ENCODE measurements at places on chromosomes 1 and 21.

- peak; percentile 87 for DNase-seq
Measured at GRCh38 chr1:65175171-65176055, 27.4 kb downstream of the AK4 start.

- DNase-seq = no peak
Measured at GRCh38 chr1:150261367-150261766, 3.8 kb downstream of the CA14 start.

GRCh38 chr1:86271046-86271445 is 114.5 kb upstream of the COL24A1 start:
- no peak for DNase-seq

DNA sequence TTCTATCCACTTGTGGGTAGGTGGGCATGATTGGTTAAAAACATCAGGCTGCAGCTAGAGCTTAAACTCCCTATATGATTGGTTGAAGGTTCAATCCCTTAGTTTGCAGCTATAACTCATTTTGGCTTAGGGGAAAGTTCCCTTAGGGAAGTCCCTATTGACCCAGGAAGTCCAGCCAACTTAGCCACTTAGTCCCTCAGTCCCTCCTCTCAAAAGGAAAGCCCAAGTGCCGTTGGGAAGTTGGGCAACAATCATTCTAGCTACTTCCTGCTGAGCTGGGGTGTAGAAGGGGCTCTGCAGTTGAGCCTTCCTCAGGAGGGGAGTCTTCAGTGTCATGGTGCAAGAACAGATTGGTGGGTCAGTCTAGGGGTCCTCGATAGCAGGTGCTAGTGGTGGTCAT is 12.2 kb downstream of the MSTO1 start:
- DNase-seq = no peak

GRCh38 chr1:203720242-203720641 is 44.7 kb upstream of the LAX1 start:
- DNase-seq = no peak

DNA sequence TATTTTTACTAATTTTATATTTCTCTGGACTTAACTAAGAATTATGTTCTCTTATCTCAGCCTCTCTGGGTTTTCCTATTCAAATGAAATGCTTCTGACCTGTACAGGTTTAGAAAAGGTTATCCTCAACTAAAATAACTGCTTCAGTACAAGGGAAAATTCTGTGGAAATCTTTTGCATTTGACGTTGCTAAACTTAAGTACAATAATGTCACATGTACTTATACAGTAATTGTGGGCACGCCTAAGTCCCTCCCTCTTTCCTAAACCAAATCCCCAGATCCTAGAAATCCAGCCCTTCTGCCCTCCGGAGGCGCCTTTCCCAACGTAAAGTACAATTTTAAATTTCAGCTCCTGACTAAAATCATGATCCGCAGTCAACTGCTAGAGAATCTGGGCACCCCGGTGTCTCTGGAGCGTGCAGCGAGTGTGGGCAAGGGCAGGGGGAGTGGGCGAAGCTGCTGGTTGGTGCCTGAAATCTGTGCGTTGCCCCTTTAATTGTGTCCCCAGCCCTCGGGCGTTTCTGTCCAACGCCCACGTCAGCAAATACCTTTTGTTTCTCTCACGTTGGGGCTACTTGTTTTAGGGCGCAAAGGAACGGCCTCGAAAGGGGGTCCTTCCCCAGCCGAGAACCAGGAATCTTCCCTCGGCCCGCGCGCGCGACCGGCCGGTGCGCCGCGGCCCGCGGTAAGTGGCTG is at the start of gene ZBTB8A:
TSS of gene ZBTB8A (plus strand) at position 541 of the 697 bp plus-strand sequence. CDS start 53,505 bp downstream, outside the sequence.
- DNase-seq = peak; percentile 83

- DNase-seq = peak; percentile 94
Measured at GRCh38 chr1:46517010-46517600, 27.5 kb downstream of the DMBX1 start.

- no peak for DNase-seq
Measured at GRCh38 chr1:150778409-150778808, 12.8 kb upstream of the CTSS start.

DNA sequence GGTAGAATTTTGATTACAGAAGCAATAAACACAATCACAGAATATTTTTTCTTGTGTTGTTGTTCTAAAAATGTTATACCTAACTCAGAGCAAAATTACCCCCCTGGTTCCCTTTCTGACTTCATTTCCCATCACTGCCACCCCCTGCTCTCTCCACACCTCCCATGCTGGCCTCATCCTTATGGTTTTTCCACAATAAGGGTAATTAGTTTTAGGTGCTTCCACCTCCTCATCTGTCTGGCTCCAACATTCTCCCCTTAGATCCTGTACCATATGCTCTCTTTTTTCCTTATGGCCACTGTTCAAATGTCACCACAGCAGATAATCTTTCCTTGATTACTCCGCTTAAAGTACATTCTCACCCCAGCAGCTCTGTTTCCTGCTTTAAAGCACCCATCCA is 2208.6 kb downstream of the MRPL39 start:
- DNase-seq = peak; percentile 94

DNA sequence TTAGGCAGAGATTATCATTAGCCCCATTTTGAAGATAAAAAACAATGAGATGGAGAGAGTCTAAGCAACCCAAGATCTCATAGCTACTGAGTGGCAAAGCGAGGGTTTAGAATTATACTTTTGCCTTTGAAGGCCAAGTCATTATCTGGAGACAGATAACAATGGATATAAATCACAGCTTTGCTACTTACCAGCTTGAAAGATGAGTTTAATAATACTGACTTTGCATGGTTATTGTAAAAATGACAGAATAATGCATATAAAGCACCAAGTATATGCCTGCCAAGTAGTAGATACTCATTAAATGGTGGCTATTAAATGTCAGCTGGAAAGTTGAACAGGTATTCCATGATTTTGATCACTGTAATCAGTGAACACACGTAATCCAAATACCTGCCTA is 241.6 kb upstream of the SGIP1 start:
- DNase-seq = no peak

- DNase-seq = no peak
Measured at GRCh38 chr1:159803956-159804689, 2.0 kb downstream of the FCRL6 start.

DNA sequence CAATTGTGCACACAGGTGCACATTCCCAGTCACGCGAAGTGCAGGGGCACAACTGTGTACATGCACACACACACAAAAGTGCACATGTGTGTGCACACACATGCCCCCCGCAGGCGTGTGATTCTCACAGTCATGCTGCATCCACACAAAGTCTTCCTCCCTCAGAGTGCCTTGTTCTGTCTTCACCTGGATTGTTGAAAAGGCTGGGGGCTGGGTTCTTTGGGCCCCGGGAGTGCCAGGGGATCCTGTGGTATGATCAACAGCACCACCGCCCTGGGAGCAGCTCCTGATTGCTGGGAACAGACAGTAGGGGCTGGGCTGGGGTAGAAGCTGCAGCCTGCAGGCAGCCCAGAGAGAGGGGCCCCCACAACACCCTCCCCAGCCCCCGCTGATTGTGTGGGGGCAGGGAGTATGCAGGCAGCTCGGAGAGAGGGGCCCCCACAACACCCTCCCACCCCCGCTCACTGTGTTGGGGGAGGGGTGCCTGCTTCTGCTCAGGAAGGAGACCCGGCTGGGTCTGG is 3.4 kb downstream of the COL18A1 start:
- no peak for DNase-seq

- no peak for DNase-seq
Measured at GRCh38 chr1:160471253-160471652, 51.8 kb downstream of the SLAMF6 start.

GRCh38 chr1:101482306-101482705 is 245.5 kb downstream of the S1PR1 start:
- DNase-seq = no peak

GRCh38 chr1:230540421-230541155 is 101.7 kb upstream of the COG2 start:
- no peak for DNase-seq

DNA sequence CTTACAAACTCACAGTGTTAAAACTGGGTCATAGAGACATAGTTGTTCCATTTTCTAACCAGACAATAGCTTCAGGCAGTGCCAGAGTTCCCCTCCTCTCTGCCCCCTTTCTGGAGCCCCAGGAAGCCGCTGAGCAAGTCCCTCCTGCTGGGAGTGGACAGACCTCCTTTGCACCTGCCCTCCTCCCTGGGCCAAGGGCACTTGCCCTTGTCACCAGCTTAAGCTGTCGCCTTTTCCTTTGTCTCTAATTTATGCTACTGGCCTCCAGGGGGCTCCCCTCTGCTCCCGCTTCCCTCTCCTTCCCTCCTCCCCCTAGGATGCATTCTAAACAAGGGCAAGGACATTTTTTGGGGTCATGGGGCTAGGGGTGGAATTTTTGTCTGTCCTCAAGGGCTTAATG is 182.4 kb downstream of the MIS18A start:
- DNase-seq = peak; percentile 32

- no peak for DNase-seq
Measured at GRCh38 chr1:227958617-227959324, 11.0 kb upstream of the WNT9A start.

GRCh38 chr1:231040800-231041718 is 1.0 kb upstream of the FAM89A start:
- no peak for DNase-seq

GRCh38 chr1:240237305-240237721 is 145.6 kb downstream of the FMN2 start:
- no peak for DNase-seq

DNA sequence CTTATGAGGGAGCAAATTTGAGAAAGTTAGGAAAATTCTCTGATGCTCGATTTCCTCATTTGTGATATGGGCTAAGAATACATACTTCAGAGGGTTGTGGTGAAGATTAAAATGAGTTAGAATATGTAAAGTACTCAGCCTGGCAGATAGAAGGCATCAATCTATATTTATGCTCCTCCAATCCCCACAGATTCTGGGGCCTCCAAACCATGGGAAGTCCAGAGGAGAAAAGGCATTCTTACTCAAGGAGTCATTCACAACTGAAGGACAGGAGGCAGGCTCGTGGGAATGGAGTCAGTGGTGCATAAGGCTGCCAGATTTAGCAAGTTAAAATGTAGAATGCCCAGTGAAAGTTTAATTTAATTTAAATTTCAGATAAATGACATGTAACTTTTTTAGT is 330.0 kb upstream of the POU3F1 start:
- DNase-seq = no peak

GRCh38 chr1:198088360-198089071 is 68.3 kb upstream of the NEK7 start:
- peak; percentile 3 for DNase-seq

- no peak for DNase-seq
Measured at GRCh38 chr1:24948079-24948827, 18.2 kb upstream of the RUNX3 start.

DNA sequence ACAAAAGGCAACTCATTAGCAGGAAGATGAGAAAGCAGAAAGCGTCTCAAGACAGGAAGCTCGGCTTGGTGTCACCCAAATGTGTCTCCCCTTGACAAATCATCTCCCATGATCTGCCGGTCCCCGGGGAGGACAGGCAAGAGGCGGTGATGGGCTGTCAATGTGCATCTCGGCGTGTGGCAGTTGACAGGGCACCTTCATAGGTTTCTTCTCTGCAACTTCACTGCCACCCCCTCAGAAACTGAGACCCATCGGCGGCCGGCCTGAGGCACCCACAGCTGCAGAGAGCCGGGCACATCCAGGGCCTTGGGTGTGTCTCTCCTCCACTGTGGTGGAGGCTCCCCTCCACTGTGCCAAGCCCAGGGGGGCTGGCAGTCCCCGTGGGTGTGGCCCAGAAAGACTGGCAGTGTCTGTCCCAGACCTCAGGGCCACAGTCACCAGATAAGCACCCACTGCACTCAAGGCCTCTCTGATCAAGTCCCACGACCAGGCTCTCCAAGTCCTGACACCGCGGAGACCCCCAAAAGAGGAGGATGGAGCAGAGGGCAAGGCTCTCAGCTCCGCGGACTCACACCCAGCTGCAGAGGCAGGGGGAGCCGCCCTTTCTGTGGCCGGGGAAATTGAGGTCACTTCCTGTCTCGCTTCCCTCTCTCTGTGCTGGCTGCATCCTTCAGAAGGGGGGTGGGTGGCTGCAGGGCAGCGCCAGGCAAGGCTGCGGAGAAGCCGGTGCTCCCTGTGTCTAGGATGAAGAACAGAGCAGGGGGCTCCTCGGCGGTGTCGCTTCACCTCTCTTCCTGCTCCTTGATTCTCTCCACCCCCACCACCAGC is 39.6 kb upstream of the LBR start:
- DNase-seq = no peak

DNA sequence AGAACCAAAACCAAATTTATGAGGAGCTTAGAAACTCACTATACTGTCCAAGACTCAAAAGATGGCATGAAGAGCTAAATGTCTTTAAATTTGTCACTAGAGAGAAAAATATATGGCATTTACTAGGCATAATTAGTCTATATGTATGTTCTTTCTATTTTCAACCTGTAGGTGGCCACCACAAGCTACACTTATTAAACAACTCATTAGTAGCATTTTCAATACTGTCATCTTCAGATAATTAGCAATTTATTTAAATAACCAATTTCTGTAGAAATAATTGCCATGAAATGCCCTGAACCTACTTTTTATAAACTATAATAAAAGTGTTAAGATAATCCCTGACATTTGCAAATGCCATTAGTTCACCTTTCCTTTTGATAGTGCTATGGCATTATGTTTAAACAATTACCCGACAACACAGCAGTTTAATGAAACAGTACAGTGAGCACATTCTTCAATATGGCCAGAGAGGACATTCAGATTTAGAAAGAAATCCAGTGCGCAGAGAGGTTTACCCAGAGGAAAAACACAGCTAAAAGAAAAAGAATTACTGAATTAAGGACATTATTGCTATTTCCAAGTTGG is 522.5 kb downstream of the PTBP2 start:
- peak; percentile 8 for DNase-seq

DNA sequence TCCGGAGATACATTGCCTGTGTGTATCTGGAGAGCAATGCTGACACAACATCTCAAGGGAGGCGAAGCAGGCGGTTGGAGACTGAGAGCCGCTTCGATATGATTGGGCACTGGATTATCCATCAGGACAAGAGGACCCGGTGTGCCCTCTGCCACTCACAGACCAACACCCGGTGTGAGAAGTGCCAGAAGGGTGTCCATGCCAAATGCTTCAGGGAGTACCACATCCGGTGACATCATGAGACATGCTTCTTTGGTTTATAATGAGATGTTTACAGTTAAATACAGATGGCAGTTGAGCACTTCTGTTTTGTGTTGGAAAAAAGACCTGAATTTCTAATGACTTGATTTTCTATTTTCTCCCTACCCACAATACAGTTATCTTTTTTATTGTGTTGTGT is 12.1 kb downstream of the PGBD2 start:
- peak; percentile 16 for DNase-seq

GRCh38 chr1:16155537-16156410 is at the start of gene EPHA2:
Gene EPHA2 (minus strand): TSS chr1:16156069. CDS start chr1:16155932, 137 bp downstream.
- peak; percentile 16 for DNase-seq
